ENCODE measurements at places on chromosomes 7 and 10.

DNA sequence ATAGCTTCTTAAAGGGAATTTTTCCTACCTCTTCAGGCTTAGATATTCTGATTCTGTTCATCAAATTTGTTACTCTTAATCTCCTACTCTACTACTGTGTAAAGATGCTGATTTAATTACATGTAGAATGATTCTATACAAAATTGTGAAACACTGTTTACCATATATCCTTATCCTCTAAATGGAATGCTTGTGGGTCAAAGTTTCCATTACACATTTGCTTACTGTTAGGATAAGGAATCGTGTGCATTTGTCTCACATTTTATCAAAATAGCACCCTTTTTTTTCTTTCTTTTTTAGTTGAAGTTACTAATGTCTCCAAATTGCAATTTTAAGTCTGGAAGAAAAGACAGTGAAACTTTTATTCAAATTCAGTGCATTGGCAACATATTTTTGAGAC is 65.3 kb downstream of the TFEC start:
- no peak for DNase-seq

- DNase-seq = peak; percentile 18
Measured at GRCh38 chr10:71379118-71379766, 17.5 kb upstream of the CDH23 start.

DNA sequence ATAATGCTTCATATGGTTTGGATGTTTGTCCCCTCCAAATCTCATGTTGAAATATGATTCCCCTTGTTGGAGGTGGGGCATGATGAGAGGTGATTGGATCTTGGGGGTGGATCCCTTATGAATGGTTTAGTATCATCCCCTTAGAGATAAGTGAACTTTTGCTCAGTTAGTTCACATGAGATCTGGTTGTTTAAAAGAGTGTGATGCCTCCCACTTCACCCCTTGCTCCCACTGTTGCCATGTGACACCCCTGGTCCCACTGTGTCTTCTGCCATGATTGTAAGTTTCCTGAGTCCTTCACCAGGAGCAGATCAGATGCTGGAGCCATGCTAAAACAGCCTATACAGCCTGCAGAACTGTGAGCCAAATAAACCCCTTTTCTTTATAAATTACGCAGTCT is 13.1 kb upstream of the AUTS2 start:
- DNase-seq = no peak

GRCh38 chr7:17516771-17517170 is 218.3 kb downstream of the AHR start:
- DNase-seq = no peak

- no peak for DNase-seq
Measured at GRCh38 chr10:86942441-86943315, 14.7 kb downstream of the MMRN2 start.

DNA sequence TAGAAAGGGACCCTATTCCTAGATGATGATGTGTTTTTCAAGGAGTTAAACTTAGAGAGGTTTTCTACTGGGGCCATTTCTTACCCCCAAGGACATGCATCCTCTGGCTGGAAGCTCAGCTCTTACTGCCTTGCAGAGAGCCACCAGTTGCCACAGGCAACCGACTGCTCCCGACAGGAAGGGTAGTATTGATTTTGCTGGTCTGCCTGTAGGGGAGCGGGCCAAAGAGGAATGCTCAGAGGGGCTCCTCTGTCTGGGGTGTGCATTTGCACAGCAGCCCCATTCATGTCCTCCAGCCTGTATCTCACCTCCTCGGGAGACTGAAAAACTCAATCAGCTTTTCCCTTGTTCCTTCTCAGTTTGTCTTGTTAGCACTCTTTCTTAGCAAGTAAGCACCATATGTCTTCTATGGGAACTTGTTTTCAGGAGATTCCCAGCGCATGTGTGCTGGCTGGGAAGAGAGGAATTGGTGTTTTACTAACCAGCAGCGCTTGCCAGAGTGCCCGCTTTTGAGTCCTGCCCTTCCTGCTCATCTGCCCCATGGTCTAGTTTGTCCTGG is 739.0 kb upstream of the GALNT17 start:
- DNase-seq = no peak

- no peak for DNase-seq
Measured at GRCh38 chr7:66880053-66880452, 41.0 kb upstream of the TMEM248 start.

DNA sequence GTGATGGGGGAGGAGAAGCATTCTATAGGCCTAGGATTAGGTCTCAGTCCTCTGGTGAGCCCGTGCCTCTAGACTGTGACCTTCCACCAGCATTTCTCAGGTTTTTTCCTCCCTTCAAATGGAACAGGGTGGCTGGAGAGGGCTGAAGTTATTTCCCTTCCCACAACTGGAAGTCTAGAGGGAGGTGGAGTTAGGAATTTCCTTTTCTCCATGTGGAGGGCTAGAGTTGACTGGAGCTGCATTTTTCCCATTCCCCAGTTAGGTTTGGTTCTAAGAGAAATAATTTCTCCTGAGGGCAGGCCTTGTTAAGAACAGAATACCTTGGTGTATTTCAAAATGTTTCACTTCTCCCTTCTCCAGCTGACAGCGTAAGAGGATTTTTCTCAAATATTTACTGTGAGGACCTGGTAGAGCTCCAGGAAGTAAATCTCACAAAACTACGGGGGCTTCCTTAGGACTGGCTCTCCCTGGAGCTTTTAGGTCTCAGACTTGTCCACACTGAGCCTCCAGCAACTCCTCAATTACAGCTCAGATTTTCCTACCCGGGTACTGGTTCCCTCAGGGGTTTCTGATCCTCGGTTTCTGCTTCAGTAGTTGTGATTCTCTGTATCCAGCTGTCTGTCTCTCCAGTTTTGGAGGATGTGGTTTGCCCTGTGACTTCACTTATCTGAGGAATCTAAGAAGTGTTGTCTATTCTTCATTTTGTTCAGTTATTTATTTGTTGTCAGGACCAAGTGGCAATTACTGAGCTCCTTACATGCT is 6.0 kb upstream of the REEP3 start:
- no peak for DNase-seq

DNA sequence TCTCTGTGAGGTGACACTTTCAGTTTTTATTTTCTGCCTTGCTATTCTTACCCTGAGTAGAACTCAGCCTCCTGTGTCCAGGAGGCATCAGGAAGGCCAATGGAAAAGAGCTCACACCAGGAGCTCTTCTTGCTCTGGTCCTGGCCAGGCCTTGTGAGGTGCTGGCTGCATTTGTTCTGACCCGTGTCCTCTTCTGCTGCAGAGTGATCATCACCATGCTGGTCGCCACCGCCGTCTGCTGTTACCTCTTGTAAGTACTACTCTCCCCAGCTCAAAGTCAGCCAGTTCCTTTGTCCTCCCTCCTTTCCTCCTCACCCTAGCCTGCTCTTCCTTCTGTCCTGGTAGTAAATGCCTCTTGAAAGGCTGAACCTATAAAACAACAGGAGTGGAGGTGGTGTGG is 1.6 kb downstream of the ATP6V0E2 start:
- no peak for DNase-seq

DNA sequence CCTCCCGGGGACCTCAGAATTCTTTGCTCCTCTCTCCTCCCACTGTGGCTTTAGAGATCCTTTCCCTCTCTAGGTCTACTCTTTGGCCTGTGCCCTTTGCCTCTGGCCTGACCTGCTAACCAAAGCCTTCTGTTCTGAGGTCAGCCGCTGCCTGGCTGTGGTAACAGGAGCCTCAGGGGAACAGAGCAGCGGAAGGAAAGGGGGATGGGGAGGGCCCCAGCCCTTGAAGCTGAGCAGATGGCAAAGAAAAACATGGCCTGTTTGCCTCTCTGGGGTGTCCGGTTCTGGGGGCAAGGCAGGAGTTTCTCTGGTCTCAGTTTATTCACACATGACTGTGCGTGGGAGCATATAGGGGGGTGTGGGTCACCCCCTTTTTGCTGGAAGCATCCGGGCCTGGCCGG is 28.2 kb downstream of the COL26A1 start:
- no peak for DNase-seq

DNA sequence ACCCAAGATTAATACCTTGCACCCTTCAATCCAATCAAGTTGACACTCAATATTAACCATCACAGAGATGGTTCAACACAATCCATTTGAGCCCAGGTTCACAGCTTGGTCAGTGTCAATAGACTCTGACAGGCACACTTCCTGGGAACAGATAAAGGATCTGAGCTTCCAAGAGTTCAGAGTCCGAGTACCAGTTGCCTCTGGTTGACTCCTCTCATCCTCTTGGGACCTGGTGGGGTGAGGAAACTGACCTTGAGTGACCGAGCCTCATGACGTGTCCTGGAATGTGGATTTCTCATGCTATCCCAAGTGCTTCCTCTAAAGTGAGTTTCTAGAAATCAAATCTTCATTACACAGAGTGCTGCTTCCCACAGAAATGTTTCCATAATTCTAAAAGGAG is 162.0 kb downstream of the CYP26A1 start:
- no peak for DNase-seq

- no peak for DNase-seq
Measured at GRCh38 chr10:131575877-131576276, 264.4 kb upstream of the TCERG1L start.

- DNase-seq = no peak
Measured at GRCh38 chr10:97119058-97119745, 66.6 kb downstream of the SLIT1 start.

- no peak for DNase-seq
Measured at GRCh38 chr7:2613098-2613930, 18.5 kb upstream of the TTYH3 start.

DNA sequence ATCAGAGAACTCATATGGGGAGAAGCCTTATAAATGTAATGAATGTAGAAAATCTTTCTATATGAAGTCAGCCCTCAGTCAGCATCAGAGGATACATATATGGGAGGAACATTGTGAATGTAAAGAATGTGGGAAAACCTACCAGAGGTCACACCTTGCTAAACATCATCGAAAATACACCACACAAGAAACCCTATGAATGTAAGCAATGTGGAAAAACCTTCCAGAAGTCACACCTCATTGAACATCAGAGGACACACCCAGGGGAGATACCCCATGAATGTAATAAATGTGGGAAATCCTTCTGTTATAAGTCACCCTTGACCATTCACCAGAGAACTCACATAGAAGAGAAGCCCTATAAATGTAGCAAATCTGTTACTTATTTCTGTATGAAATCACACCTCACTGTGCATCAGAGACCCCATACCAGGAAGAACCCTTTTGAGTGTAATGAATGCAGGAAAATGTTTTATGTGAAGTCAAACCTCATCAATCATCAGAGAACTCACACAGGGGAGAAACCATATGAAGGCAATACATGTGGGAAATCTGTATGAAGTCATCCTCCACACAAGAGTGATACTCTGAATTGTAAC is 30.8 kb downstream of the ZNF12 start:
- DNase-seq = no peak

- DNase-seq = peak; percentile 52
Measured at GRCh38 chr10:95430231-95430951, 130.8 kb downstream of the SORBS1 start.

DNA sequence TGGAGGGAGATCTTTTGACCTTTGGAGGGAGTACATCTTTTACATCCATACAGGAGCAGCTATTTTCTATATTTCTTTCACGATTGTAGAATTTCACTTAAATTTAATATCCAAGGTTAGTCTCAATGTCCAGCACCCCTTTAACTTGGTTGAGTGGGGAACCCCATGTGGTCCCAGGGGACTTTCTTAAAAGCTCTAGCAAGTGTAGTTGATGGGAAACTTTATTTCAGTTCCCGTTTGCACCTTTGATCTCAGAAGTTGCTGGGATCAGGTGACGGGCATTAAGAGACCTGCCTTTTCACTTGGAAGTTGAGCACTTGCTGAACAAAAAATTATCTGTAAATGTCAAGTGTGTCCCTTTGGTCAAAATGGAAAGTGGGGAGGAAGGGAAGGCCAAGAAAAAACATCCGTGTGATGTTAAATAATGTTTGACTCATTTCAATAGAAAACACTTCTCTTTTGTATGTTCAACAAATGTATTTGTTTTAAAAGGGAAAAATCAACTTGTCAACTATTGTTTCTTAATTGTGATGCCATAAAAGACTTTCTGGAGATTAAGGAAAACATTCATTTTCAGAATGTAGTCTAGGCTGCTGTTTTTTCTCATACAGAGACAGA is 370.1 kb upstream of the GALNT17 start:
- no peak for DNase-seq

DNA sequence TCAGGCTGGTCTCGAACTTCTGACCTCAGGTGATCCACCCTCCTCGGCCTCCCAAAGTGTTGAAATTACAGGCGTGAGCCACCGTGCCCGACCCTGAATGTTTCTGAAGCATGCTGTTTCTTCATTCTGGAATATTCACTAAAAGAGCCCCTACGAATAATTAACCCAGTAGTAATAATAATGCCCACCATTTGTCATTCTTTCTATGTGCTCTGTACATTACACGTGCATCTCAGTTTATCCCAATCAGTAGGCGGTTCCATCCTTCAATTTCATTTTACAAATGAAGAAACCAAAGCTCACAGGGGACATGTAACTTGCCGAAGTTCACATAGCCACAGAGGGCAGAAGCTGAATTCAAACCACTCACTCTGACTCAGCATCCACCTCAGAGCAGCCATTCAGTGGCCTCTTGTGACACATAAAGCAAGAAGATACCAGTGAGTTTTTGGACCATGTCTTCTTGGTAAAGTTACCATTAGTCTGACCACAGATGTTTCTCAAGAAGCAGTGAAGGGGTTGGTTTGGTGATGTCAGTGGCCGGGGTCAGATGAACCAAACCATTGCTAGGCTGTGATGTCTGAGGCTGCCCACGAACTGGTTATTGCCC is 71.9 kb upstream of the DUSP5 start:
- DNase-seq = peak; percentile 89

DNA sequence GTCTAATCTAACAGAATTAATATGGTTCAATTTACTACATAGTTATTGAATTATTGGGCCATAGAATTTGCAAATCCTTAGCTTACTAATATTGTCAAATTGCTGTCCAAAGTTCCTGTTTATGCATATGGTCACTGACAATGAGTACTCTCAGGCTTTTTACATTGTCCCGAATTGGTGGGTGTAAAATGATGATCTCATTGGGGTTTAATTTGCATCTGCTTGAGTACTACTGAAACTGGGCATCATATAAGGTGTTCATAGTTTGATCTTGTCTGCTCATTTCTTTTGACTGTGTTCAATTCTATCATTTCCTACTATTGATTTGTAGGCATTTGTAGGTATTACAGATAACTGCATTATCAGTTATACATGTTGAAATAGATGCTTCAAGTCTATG is 12.7 kb downstream of the ABCA13 start:
- DNase-seq = no peak

DNA sequence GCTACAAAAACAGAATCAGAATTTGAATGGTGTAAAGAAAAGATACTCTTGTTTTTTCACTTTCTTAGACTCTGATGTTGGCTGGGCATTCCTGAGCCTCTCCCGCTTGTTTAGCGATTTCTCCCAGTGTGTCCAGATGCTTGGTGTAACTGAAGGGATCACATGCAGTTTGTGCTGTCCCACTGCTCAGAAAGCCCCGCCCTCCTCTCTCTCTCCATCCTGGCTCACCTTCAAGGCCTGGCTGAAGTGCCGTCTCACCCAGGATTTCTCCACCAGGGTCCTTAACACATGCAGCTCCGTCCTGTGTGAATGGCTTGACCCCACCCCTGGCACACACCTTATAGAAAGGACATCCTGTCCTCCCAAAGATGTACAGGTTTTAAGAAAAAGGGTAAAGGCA is 437.1 kb downstream of the LRMDA start:
- no peak for DNase-seq
